ENCODE measurements at places on chromosomes 13 and 19.

- DNase-seq, result no peak
Measured at GRCh38 chr19:57192077-57192420, 749 bp downstream of the ZNF264 start.

DNA sequence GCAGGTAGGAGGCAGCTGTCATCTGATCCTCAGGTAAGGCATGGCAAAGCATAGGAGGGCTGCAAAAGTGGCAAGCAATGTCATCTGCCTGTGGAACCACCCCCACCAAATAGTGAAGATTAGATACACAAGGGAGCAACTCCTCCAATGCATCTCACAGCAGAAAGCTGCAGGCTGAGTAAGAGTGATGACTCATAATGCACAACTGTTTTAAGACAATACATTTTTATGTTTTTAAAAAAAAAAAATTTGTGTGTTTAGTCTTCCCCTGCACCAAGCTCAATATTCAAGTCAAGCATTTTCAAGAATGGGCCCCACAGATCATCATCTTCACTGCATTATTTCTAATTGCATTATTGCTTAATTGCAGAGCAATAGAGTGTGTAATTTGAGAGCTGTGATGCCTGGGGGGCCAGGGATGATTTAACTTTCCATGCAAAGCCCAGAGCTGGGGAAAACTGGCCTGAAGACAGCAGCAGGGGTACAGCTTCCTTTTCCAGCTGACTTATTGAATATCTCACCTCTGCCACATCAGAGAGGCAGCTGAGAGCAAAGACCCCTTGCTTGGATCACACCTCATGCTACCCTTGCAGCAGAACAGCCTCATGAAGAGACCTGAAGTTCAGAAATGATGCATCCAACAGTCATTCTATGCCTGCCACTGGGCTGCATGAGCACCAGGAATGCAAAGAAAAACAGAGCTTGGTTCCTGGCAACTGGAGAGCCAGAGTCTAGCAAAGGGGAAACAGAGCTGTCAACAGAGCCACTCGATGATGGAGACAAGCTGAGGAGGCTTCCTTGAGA, 22.7 kb upstream of the POP4 start:
- DNase-seq, result no peak

DNA sequence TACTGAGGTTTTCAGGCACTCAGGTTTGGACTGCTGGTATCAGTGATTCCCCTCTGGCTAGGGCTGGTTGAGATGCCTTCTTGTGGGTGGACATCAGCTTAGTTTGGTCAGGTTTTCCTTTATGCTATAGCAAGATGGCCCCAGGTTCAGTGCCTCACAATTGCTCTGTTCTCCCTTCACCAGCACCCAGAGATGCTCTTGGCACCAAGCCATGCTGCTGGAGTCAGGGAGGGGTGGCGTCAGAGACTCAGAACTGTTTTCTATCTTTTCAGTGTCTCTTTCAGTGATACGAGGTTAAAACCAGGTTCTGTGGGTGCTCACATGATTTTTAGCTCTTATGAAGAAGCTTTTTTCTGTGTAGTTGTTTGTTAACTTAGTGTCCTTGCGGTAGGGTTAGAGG, 96.9 kb downstream of the NBEA start:
- no peak for DNase-seq

DNA sequence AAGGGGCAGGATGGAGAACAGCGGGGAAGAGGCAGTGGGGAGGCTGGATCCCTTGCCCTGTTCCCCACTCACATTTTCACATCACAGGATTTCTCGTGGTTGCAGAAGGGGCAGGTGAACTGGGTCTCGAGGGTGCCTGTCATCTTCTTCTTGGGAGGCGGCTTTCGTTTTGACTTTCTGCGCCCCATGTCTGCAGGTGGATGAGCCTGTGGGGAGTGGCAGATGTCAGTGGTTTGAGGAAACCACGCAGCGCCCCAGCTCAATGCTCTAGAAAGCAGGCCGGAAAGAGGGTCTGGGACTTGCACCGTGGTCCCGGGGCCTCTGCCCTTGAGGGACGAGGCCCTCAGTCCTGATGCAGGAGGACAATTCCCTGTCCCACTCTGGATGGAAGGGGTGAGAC, 4.9 kb downstream of the ELOF1 start:
- no peak for DNase-seq

DNA sequence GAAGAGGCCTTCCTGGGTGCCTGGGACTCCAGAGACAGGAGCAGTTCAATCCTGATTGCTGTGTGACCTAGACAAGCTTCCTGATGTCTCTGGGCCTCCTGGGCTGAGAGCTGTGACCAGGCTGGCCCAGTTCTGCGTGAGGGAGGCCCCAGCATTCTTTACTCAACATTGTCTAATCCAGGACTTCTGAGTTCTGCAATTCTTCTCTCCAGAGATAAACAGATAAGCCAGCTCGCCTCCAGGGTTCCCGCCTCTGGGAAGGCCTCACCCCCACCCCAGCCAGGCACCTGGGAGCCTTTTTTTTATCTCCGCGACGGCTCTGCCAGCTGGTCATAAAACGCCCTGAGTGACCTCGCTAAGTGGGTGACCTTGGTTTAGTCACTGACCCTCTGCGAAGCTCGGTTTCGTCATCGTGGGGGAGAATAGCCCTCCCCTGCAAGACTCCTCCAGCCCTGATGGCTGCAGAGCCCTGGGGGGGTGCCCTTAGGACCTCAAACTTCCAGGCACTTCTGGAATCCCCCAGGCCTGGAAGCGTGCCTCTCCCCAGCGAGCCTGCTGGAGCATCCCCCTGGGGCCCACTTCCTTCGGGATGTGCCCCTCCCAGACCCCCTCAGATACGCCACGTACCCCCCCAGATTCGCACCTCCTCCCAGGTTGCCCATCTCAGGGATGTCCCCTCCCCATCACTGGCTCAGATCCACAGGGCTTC, 1.9 kb downstream of the SULT2B1 start:
- DNase-seq, result peak; percentile 25

DNA sequence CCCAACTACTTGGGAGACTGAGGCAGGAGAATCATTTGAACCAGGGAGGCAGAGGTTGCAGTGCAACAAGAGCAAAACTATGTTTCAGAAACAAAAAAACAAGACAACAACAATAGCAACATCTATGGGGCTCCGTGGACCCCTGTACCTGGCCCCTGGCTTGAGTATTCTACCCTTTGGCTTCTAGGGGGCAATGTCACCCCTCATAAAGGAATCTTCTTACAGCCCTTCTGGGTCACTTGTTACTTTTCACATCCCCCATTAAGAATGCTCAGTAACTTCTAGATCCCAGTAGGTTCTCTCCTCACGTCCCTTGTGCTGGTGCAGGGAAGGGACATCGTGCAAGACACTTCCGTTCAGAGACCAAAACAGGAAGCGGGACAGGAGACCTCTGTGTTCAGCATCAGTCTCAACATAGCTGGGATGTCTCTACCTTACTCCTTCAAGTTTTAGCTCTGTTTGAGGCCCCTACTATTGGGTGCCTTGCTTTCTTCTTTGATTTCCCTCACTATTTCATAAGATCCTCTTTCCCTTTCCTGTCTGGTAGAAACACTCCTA, 218.1 kb upstream of the ARGLU1 start:
- DNase-seq, result no peak

GRCh38 chr19:13152974-13153568, 2.9 kb downstream of the IER2 start:
- DNase-seq, result peak; percentile 91

GRCh38 chr19:32070101-32070500, 275.3 kb upstream of the ZNF507 start:
- DNase-seq, result no peak

DNA sequence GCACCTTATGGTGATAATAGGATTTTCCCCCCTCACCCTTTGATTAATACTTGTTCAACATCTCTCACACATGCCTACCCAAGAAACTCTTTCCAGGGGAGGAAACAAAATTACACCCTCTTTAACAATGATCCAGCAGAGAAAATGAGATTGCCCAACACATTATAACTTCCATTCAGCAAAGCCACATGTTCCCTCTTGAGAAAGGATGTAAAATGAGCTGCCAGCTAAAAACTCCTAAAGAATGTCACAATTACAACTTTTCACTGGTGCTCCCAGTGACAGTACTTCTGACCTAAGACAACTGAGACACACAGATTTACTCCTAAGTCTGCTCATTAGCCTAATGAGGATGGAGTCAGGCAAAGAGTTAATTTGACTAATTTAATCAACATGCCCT, 621.4 kb downstream of the DIAPH3 start:
- DNase-seq, result no peak

- DNase-seq, result no peak
Measured at GRCh38 chr19:18941628-18942354, 774 bp upstream of the HOMER3 start.

GRCh38 chr13:26558074-26558805, 757 bp downstream of the WASF3 start:
- DNase-seq, result no peak

DNA sequence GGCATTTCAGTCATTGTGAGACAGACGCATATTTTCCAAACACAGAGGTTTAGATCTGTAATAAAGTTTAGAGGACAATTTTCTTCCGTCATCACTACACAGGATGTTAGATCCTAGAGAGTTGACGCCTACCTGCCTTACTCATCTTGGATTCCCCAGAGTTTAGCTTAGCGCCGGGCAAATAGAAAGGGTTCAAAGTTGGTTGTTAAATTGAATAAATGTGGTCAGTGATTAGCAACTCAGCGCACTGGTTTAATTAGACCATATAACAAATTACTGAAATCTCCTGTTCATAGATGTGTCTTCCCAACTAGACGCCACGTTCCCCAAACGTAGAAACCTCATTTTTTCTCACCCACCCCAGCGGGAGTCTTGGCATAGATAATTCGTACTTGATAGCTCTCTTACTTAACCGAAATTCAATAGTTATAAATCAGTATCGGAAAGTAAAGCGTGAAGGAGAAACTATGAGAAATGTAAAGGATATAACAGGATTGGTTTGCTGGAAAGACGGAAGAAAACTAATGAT, 726 bp upstream of the UFM1 start:
- DNase-seq, result peak; percentile 25

- no peak for DNase-seq
Measured at GRCh38 chr19:39820696-39821095, 13.3 kb downstream of the DYRK1B start.

DNA sequence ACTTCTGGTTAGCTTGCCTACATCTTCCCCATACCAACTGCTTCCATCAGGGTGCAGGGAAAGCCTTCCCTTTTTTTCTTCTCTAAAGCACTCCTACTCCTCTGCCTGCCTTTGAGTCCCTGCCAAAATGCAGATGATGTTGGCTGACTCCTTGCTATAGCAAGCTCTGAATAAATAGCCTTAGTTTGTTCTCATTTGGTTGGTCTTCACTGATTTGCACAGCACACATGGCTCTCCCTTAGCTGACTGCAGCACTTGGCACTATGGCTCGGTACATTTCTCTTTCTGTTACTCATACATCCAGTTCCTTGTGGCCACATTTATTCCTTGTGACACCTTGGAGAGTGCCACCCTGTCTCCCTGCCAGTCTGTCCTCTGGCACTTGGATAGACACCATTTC, 249.8 kb downstream of the DCLK1 start:
- DNase-seq, result peak; percentile 51

DNA sequence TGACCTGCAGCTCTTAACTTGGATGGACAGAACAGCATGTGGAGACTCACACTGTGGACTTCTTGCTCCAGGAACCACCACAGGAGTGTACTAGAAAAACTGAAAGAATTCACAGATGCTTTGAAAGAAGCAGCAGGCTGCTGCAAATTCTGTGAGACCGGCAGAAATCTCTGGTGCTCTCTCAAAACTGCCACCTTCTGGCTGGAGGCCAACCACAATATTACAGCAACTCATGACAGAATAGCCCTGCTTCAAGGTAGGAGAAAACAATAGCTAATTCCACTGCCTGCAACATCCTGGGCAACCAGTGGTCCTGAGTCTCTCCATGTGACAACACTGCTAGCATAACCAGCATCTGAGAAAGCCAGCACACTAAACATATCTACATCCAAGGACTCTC, 26.9 kb downstream of the CDK8 start:
- DNase-seq, result no peak

- DNase-seq, result no peak
Measured at GRCh38 chr13:57588639-57589038, 42.9 kb upstream of the PCDH17 start.

DNA sequence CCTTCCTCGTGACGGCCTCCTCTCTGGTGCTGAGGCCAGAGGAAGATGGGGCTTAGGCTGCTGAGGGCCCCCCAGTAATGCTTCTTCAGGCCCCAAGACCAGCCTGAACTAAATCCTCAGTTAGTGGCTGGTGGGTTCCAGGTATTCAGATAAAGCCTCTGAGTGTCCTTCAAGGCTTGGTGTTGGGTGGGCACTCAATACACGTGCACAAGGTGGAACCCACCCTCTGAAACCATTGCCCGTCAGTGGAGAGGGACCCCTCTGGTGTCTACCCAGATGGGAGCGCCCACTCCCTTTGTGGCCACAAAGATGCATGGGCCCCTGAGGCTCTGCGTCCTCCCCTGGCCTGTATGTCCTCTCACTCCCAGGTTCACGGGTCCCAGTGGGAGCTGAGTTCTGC, 79.0 kb downstream of the IER2 start:
- DNase-seq, result no peak

DNA sequence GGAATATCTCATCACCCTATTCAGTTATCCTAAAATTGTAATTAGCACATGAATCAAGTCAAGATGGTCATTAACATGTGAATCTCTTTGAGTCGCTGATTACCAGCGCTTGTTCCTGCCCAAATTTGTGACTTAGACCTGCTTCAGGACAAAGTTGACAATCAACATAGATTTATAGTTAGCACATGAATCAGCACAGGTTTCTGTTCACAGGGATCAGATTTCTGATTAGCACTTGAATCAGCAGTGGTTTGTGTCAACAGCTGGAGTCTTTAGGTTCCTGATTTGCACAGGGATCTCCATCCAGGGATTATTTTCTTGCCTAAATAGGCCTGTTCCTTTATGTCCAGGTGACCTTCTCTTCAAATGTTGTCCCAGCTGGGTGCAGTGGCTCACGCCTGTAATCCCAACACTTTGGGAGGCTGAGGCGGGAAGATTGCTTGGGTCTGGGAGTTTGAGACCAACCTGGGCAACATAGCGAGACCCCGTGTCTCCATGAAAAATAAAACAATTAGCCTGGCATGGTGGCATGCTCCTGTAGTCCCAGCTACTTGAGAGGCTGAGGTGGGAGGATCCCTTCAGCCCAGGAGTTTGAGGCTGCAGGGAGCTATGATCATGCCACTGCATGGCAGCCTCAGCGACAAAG, 3.8 kb upstream of the LRFN3 start:
- no peak for DNase-seq

GRCh38 chr13:101398920-101399319, 17.4 kb downstream of the NALCN start:
- peak; percentile 76 for DNase-seq

GRCh38 chr13:109118521-109118920, 489.1 kb downstream of the MYO16 start:
- no peak for DNase-seq

All from stromal cell of bone marrow (primary cell).